ENCODE measurements at places on chromosomes 1 and 21.
A peak's percentile ranks its signal among the peaks of the same experiment; 100 is the strongest.

DNA sequence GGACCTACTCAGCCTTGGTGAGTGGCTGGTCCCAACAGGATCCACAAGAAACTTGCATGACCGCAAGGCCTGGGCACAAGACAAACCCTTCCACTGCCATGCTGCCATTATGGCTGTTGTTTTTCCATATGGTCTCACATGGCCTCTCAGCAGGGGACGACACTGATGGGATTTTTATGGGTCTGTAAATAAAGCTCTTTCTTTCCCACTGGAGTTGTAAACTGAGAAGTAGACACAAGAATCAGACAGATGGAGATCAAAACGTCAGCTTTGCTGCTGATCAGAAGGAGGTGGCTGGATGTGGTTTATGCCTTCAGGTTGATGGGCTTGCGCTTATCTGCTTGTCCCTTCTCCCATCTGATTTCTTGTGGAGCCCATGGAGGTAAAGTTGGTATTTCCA, 138.1 kb upstream of the KCNJ6 start:
- no peak for DNase-seq

DNA sequence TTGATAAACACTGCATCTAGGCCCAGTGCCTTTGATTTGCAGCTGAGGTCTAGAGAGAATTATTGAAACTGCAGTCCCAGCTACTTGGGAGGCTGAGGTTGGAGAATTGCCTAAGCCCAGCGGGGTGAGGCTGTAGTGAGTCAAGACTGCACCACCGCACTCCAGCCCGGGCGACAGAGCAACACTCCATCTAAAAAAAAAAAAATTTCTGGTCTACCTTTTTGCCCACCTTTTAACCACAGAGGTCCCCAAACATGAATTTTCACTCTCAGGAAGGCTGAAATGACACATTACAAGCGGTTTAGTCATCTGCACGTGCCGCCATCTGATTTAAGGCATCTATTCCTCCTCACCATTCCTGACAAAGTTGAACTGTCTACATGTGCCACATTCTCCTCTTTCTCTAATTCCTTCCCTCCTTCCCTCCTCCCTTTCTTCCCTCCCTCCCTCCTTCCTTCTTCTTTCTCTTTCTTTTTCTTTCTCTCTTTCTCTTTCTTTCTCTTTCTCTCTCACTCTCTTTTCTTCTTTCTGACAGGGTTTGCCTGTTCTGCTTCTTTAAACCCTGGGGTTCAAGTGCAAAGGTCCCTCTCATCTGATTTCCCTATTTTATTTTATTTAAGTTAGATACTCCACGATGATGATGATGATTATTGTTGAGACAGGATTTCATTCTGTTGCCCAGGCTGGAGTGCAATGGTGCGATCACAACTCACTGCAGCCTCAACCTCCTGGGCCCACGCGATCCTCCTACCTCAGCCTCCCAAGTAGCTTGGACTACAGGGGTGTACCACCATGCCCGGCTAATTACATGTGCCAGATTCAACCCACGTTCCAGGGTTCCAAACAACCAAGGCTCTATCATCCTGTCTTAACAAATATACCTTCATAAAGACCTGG, 3.0 kb upstream of the SOD1 start:
- DNase-seq = peak; percentile 47

- no peak for DNase-seq
Measured at GRCh38 chr1:13456904-13457532, 46.8 kb downstream of the PRAMEF20 start.

- no peak for DNase-seq
Measured at GRCh38 chr21:39650306-39650705, 37.6 kb downstream of the B3GALT5 start.

- DNase-seq = peak; percentile 98
Measured at GRCh38 chr1:11281518-11282331, 8.7 kb downstream of the UBIAD1 start.
